ENCODE measurements at places on chromosomes 3 and 15. TPM values are rescaled to one million over a fixed set of nuclear protein-coding genes. Genes with fewer than 3 reads are reported as not detected.

- DNase-seq: no peak
These were observed 66.2 kb upstream of the CGNL1 start for GRCh38 chr15:57309856-57310760.

Gene OSBPL10
- 20.7 TPM for polyA plus RNA-seq

GRCh38 chr15:63506537-63507035 is 2.2 kb downstream of the USP3 start:
- no peak for DNase-seq

Gene LHFPL4
- 0.04 TPM for polyA plus RNA-seq

Gene PPARG
- 25.8 TPM for polyA plus RNA-seq

Gene BDH1
- polyA plus RNA-seq: 59.3 TPM

Gene CEMIP
- polyA plus RNA-seq: 7.0 TPM

DNA sequence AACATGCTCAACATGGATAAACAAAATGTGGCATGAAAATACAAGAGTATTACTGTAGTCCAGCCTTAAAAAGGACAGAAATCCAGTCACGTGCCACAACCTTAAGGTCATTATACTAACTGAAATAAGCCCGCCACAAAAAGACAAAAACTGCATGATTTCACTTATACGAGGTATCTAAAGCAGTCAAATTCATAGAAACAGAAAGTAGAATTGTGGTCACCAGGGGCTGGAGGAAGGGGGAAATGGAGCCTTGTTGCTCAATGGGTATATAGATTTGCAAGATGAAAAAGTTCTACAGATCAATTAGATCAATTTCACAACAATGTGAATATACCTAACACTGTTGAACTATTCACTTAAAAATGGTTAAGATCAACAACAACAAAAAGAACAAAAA is 7.4 kb downstream of the GLB1 start:
- no peak for DNase-seq

GRCh38 chr3:43923104-43923882 is 232.6 kb downstream of the ABHD5 start:
- peak; percentile 86 for DNase-seq

Gene FBXO45
- polyA plus RNA-seq: 12.5 TPM
